ENCODE measurements at places on chromosomes 2 and 18.

- DNase-seq = no peak
Observed at GRCh38 chr2:224457408-224458096, 55.6 kb upstream of the FAM124B start.

DNA sequence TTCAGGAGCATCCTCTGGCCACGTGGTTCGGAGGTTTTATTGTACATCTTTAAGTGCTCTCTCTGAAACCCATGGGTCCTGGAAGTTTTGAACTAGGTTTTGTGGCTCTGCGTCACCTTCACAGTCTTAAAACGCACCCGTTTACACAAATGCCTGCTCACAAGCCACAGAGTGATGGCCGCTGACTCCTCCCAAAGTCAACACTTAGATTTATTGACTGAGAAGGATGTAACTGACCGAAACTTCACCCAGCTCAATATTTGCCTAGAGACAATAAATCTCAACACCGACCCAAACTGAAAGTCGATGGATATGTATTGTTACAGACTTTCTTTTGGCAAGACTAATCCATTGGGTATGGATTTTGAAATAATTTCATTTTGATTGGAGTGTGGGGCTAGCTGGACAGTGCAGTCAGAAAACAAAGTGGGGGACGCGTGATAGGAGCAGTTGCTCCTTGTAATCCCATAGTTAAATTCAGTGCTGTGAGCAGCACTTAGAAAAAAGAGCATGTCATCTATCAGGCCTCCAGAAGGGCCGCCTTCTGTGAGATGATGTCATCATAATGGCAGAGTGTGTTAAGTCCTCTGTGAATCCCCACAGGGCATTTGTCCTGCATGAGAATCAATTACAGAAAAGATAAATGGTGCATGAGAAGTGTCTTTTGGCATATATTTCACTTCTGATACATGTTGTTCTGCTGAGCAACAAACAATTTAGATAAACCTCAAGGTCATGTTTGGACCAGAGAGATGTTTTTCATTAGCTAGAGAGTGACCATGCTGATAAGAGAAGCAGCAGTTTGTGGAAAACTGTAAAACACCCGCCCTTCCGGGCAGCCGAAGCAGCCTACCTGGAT lies 183.7 kb downstream of the INO80D start:
- no peak for DNase-seq

- DNase-seq = no peak
Observed at GRCh38 chr2:21466341-21466927, 342.7 kb downstream of the TDRD15 start.

DNA sequence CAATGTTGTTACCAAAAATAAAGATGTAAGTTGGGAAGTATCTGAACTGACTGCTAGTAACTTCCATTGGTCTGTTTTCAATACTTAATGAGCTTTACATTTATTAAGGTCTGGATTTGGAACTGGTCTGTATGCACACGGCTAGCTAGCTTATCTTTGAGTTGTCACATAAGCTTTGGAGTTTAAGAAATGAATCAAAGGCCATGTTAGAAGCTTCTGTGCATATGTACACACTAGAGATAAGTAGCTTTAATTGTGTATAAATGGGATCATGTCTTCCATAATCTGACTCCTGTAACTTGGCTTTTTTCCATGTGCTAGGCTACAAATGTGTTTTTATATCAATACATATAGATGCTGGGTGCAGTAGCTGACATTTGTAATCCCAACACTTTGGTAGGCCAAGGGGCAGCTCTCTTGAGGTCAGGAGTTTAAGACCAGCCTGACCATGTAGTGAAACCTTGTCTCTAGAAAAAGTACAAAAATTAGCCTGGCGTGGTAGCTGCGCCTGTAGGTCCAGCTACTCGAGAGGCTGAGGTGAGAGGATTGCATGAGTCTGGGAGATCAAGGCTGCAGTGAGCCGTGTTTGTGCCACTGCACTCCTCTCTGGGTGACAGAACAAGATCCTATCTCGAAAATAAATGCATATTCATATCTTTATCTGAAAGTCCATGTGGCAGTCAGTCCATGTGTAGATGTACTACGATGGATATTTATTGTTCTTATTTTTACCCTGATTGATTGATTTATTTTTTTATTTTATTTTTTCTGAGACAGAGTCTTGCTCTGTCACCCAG lies 27.2 kb downstream of the ATIC start:
- DNase-seq = no peak

DNA sequence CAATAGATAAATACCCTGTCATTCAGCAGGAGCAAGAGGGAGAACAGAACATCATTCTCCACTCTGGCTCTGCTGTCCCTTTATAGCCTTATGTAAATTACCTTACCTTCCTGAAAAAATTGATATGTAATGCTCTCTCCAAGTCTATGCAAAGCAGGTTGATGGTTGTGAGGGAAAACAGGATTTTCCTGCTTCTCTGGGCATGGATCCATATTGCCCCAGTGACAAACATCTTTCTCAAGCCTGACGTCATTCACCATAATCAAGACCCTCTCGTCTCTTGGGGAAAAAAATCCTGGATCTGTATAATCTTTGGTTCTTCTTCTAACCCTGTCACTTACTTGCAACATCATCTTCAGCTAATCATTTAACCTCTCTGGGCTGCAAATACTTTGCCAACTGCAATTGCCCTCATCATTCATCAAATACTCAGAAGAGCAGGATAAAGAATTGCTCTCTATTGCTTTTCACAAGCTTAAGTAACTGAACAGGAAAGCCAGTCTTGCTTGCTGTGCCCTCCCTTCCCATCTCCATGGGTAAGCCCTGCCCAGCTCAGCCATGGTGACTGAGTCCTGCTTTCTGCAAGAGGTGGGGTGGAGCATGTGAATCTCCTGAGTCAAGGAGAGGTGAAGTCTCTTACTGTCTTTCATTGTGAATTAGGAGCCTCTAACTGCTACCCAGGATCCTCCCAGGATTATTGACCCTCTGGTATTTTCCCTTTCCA lies 123.7 kb upstream of the KLF7 start:
- no peak for DNase-seq

DNA sequence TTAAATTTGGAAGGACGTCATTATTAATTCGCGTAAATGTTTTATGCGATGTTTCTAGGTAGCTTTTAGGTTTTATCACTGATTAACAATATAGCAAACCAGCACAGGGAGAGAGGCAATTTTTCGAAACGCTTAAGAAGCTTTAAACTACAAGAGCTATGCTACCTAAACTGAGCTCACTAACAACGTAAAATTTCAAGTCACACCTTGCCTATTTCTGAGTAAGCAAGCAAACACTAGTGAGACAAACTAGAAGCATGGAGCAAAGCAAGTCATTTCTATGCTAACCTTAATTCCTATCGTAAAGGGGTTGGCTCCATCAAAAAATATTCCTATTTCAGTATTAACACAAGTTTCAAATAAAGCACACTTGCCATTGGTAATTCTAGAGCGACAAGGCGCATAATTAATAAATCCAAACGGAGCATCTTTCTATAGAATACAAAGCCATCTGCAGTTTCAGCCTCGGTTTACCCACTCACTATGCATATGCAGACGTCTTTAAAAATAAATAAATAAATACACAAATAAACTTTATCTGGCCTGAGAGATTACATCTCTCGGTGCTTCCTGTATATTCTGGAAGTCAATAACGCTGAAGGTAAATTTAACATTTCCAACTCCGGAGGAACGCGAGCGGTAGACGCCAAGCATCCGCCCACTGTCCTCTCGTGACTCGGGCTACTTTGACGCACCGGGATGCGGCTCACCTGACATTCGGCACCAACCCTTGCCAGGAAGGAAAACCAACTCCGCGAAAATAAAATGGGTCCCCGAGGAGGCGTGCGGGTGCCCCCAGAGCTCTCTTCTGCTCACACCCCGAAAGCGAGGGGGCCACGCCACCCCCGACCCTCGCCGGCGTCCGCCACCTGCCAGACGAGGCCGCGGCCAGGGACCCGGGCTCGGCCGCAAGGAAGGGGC lies 947 bp downstream of the ITSN2 start:
- no peak for DNase-seq

DNA sequence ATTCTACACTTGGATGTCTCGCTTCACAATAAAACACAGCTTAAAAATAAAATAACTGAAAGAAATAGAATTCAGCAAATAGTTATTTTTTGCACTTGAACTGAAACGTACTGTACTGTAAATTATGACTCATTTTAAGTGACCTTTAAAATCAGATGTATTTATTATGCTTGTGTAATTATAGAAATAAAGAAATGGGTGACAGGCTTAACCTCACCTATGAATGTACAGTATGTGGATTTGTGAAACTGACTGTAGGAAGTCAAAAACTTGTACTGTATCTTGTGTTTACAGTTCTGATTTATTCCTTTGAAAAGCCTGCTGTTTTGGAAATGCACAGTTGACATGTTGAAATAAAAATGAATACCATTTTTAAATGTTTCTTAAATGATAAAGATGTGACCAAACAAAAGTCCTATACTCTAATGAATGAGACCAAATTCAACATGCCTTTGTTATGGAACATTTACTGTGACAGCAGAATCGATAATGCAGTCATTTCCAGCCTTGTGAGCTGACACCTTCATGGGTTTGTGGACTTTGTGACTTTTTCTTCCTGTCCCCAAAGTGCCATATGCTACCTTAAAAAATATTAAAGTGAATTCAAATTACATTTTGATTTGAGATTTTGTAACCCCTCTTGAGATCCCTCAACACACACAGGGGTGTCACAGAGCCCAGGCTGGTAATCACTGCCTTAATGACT lies 32.7 kb downstream of the NEMP2 start:
- DNase-seq = no peak

GRCh38 chr2:20611077-20611843 lies 39.6 kb downstream of the HS1BP3 start:
- no peak for DNase-seq

- no peak for DNase-seq
Observed at GRCh38 chr2:12486205-12487118, 230.3 kb upstream of the TRIB2 start.

DNA sequence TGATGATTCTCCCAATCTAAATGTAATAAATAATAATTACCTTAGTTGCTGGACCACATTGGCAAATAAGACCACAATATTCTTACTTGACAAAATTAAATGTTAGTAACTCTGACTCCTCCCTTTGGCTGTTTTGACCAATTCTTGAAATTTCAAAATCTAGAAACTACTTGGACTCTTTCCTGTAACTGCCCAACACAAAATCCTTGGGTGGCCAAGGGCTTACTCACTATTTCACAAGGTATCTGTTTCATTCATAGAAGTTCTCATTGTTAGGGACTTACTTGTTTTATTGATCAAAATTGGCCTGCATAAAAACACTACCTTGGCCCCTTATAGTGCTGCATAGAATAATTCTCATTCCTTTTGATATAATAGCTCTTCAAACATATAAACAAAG lies 19.4 kb downstream of the CDH20 start:
- DNase-seq = no peak

GRCh38 chr2:108884619-108885018 lies 98.0 kb downstream of the CCDC138 start:
- DNase-seq = no peak

DNA sequence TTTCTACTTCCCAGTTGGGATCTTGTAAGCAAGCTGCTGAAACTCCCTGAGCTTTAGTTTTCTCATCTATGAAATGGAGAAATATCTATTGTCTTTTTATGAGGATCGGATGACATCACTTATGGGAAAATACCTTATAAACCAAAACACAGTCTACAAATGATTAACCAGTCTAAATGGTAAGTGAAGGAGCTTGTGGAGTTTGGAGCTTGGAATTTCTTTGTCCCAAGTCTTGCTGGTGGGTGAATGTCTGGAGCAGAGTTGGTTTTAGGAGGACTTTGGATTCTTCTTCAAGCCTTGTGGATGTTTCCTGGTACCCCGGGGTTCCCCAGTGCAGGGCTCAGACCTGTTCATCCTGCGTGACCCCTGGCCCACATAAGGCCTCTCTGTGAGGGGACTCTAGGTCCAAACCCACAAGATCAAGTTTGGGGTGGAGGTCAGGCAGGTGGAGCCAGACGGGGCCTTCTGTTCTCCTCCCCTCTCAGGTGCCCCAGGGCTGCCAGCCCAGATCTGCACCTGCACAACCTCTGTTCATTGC lies 43.2 kb downstream of the FOSL2 start:
- DNase-seq = no peak
